ENCODE measurements at places on chromosomes 3 and 15.
A peak's percentile ranks its signal among the peaks of the same experiment; 100 is the strongest.

- no peak for DNase-seq
Observed at GRCh38 chr3:185687271-185687878, 101.3 kb downstream of the SENP2 start.

GRCh38 chr15:20280933-20281463 is 260.6 kb downstream of the GOLGA6L6 start:
- no peak for DNase-seq

GRCh38 chr3:23888617-23889228 is 28.1 kb downstream of the NKIRAS1 start:
- no peak for DNase-seq

DNA sequence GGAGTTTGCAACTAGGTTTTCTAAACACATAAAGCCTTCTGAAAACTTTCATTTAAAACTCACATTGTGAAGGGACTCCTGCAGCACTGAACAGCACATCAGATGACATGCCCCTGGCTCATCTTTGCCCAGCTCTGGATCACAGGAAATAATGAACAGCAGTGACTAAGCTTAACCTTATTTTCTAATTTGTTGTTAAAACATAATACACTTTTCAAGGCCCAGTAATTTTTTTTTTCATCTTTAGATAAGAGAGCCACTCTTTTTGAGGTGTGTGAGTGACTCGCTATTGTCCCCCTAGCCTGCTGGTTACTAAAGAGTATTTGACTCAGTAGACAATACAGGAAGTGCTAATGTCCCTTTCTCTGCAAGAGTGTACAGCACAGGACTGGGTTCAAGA is 204.0 kb downstream of the OSBPL10 start:
- no peak for DNase-seq

DNA sequence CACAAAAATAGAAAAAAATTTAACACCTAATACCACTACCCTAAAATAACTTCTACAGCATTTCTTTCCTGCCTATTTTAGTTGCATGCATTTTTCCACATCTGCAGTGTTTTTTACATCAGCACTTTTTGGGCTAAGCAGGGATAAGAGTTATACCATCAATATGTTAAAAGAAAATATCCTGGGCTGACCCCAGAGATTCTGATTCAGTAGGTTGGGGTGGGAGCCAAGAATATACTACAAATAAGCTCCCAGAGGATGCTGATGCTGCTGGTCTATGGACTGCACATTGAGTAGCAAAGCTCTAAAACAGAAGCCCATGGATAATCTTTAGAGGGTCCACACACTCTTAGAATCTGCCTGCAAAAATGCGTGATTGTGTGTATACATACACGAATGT is 14.8 kb downstream of the FYCO1 start:
- no peak for DNase-seq

DNA sequence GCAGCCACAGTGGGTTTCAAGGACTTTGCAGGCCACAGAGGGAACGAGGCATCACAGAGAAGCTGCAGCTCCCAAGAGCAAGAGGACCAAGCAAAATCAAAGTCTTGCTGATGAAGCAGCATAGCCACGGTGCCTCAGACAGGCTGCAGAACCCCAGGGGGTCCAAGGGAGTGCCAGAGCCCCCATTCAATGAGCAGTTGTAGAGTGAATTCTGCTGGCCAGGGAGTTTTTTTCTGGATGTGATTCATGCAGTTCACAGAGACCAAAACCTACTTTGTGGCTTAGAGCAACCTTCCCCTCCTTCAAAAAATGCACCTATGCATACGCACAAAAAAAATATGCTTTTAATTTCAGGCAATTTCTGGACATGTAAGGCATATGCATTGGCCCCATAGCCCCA is 409.0 kb downstream of the VPS13C start:
- DNase-seq = no peak

DNA sequence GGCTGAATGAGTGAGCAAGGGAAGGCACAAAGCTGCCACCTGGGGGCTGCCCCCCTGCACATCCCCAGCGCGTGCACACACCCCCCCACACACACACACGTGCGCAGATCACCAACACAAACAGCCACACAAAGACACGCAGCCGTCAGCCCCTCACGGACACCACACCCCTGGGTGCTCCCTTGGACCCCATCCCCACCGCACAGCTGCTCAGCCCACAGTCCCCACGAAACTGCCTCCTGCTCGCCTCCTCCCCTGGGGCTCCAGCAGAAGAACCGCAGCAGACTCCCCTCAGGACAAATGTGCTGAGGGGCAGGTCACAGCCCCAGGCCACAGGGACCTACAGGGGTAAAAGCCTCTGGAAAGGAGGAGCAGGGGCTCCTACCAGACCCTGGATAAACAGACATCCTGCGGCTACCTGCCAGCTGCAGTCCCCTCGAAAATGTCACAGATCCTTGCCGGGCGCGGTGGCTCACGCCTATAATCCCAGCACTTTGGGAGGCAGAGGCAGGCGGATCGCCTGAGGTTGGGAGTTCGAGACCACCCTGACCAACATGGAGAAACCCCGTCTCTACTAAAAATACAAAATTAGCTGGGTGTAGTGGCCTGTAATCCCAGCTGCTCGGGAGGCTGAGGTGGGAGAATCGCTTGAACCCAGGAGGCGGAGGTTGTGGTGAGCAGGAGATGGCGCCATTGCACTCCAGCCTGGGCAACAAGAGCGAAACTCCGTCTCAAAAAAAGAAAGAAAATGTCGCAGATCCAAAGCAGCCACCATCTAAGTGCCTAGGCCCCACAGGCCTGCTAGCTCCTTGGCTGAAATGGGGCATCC is 6.5 kb downstream of the TWF2 start:
- DNase-seq = no peak

- no peak for DNase-seq
Observed at GRCh38 chr3:133531981-133532380, 41.5 kb upstream of the CDV3 start.

DNA sequence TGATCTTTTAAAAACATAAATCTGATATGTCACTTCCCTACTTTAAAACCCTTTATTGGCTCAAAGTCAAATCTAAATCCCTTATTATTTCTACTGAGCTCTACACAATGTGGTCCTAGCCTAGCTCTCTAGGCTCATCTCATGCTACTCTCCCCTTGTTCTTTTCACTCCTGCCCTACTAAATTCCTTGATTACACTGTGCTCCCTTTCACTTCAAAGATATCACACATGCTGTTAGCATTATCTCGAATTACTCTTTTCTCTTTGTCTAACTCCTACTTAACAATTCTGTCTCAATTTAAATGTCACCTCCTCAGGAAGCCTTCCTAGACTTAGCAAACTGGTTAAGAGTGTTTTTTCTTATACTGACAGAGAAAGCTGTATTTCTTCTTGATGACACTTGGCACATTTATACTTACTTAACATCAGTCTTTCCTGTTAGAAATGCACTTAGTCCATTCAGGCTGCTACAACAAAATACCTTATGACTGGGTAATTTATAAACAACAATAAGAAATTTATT is 102.0 kb downstream of the SCAPER start:
- DNase-seq = no peak

DNA sequence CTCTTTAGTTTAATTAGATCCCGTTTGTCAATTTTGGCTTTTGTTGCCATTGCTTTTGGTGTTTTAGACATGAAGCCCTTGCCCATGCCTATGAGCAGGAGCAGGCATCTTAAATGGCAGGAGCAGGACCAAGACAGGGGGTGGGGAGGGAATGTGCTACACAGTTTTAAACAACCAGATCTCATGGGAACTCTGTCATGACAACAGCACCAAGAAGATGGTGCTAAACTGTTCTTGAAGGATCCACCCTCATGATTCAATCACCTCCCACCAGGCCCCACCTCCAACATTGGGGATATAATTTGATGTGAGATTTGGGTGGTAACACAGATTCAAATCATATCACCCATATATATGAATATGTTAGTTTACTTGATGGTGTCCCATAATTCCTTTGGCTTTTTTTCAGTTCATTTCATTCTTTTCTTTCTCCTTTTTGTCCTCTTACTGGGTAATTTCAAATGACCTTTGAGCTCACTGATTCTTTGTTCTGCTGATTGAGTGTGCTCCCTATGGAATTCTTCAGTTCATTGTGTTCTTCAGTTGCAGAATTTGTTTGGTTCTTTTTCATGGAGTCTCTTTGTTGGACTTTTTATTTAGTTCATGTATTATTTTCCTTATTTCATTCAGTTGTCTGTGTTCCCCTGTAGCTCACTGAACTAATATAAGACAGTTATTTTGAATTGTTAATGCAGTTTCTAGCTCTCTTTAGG is 62.6 kb downstream of the DOCK3 start:
- no peak for DNase-seq

DNA sequence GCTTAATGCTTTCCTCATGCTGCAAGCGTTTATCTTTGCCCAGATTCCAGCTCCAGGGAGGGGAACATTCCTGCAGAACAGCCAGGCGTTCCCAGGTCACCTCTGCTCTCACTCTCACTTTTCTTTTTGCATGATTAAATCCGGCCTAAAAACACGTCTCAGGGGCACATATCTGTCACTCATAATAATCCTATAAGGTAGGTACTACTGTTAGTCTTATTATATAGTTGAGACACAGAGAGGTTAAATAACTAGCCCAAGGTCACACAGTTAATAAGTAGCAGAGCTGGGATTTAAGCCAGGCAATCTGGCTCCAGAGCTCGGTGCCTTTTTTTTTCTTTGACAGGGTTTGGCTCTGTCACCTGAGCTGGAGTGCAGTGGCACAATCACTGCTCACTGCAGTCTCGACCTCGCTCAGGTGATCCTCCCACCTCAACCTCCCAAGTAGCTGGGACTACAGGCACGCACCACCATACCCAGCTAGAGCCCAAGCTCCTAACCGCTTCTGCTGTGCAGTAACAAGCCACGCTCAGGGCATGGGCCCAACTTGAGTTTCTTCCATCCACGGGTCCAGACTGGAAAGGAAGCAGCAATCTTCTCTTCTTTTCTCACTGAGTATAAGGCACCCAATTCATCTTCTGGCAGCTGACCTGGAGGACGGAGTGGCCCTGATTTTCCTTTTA is 96.5 kb downstream of the LIPC start:
- DNase-seq = peak; percentile 59

DNA sequence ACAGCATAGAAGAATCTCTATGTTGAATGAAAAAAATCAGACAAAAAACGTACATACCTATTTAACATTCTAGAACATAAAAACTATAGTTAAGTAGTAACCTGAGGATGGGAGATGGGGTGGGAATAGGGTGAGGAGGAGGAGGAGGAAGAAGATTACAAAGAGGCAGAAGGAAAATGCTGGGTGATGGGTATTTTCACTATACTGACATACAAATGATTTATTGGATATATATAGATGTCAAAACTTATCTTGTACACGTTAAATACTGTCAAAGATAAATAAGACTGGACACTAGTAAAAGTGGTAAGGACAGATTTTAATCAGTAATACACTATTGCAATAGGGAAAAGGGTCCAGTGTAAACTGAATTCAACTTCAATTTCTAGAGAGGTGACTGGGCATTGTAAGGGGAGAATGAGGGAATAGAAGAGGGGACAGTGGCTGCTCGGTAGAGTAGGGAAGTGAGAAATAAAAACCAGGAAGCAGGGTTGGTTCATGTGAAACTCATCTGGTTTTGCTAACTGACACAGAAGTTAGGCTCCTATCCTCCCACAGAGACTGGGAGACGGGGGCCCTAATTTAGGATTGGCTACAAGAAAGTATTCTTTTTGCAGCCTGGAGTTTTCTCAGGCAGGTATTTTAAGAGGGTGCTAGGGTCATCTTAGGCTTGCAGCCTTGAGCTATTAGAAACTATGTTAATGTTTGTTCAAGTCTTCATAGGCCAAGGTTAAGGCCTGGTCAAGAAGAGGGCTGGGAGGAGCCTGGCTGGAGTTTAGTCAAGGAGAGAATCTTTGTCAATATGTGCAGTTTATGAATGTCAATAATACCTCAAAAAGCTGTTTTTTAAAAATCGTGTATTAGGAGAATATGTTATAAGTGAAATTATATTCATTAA is 15.0 kb upstream of the C15orf61 start:
- no peak for DNase-seq

GRCh38 chr15:22967084-22967770 is 12.9 kb downstream of the CYFIP1 start:
- no peak for DNase-seq

DNA sequence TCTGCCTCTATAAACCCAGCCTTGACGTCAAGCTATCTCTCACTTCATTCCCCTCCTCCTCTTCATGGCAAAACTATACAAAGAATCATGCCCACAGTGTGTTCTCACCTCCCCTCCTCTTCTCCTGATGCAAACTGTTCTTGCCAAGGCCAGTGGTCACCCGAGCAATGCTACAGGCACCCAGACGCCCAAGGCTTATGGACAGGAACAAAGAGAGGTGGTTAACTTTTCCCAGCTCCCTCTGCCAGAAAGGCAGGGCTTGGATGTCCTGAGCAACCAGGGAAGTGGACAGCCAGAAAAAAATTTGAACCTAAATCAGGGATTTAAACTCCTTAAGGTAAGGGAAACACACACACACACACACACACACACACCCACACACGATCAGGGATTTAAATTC is 5.1 kb downstream of the SLC41A3 start:
- DNase-seq = no peak

GRCh38 chr3:186818516-186818915 is 12.2 kb upstream of the RFC4 start:
- DNase-seq = no peak

GRCh38 chr3:128392818-128393544 is 73.7 kb downstream of the DNAJB8 start:
- no peak for DNase-seq

- no peak for DNase-seq
Observed at GRCh38 chr15:80374441-80374840, 29.7 kb upstream of the ARNT2 start.
